ENCODE measurements at places on chromosomes 5 and 9. TPM values are rescaled to one million over a fixed set of nuclear protein-coding genes. Genes with fewer than 3 reads are reported as not detected.

Gene TBC1D2
- 60.8 TPM for total RNA-seq

Gene ERBIN
- total RNA-seq, result 101 TPM

Gene TBCA
- total RNA-seq, result 133 TPM

Gene C7
- 209 TPM for total RNA-seq

Gene MCIDAS
- total RNA-seq, result 2.7 TPM

Gene LCN15
- total RNA-seq, result not detected

Gene IFNB1
- total RNA-seq, result not detected

Gene LCP2
- total RNA-seq, result 21.7 TPM

Gene ANKRD18A
- 16.6 TPM for total RNA-seq

DNA sequence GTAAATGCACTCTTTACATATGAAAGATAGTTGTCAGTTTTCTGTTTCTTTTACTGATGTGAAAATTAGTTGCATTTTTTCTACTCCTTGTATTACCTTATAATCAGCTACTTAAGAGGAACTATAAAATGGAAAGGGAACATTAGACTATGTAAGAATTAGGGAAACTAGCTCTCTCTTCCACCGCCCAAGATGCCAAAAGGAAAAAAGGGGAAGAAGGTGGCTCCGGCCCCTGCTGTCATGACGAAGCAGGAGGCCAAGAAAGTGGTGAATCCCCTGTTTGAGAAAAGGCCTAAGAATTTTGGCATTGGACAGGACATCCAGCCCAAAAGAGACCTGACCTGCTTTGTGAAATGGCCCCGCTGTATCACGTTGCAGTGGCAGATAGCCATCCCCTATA is 15.2 kb upstream of the HOMER1 start:
- no peak for DNase-seq

- DNase-seq, result no peak
Observed at GRCh38 chr5:142235050-142235797, 89.6 kb downstream of the SPRY4 start.

DNA sequence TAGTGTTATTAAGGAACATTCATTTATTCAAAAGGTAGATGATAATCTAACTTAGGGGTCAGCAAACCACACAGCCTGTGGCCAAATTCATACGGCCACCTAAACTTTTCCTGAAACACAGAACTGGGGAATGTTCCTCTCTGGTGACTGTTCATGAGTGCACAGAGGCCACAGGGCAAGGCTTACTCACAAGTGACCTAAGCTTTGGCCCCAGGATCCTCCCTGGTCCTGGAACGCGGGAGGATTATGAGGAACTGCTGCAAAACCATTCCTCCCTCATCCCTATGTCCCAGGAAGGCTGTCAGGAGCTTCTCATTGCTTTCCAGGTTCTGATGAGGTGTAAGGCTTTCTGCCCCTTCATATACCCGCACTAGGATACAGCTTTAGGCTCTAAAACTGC is 397.6 kb downstream of the SEMA5A start:
- no peak for DNase-seq

- DNase-seq, result no peak
Observed at GRCh38 chr9:79166005-79166404, 405.8 kb upstream of the TLE4 start.

DNA sequence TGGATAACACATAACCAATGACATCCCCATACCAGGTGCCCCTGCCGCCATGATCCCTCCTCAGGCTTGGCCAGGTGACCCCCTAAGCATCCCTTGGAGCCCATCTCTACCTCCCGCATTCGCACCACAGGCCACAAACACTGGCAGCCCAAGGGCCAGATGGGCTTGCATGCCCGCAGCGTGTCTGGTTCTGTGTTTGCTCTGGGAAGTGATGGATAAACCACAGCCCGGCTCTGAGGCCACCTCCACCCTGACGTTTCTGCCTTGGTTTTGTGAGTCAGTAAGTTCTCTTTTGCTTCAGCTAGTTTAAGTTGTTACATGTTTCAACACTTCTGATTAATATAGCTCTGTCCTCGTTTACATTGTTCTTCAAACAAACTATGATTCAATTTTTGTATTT is 172.4 kb upstream of the PHYKPL start:
- no peak for DNase-seq

GRCh38 chr5:43609752-43610151 is 6.8 kb downstream of the NNT start:
- DNase-seq, result no peak

- no peak for DNase-seq
Observed at GRCh38 chr9:101383361-101383760, 1.4 kb downstream of the BAAT start.

DNA sequence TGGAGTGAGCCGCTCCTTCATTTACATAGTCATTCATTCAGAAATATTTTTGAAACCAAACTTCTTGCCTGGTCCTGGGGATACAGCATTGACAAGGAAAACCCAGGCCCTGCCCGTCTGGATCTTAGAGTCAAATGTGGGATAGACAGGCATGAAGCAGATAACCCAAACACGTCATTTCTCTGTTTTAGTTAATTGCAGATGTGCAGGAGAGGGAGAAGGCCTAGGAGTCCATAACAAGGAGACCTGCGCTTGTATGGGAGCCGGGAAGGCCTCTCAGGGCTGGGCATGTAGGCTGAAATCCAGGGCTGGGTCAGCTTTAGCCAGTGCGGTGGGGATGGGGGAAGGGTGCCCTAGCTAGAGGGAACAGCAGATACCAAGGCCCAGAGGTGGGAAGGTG is 43.3 kb downstream of the PRRX2 start:
- no peak for DNase-seq

DNA sequence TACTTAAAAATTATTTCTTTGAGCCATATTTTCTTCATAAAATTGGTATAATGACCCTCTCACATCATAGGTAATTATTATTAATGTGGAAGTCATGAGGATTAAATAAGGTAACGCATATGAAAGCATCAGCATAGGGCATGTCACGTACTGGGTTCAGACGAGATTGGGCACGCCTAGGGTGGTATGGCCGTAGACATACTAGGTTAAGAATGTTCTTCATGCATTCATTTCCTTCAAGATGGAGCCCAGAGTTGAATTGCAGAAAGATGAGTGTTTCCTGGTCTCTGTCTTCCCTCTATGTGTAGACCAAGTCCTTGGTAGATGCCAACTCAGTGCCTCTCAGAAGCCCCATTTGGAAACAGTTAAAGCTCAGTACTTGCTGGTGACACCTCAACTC is 174.1 kb upstream of the CLINT1 start:
- no peak for DNase-seq

DNA sequence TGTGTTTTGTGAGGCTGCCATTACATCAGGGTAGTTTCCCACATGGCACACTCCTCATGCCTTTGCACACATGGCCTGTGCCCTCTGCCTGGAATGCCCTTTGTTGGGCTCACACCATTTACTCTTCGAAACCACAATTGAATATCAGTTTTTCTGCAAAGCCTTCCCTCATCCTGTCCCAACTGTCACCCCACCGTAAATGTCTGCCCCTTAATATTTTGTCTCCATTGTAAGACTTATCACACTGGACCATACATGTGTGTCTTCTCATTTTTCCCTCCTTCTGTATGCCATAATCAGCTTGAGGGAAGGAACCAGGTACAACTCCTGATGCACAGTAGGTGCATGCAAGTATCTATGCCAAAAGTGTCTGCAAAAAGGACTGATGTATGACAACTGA is 62.7 kb upstream of the TMEM252 start:
- no peak for DNase-seq

GRCh38 chr9:101510459-101510858 is 23.2 kb upstream of the RNF20 start:
- no peak for DNase-seq

- DNase-seq, result no peak
Observed at GRCh38 chr9:78143281-78144007, 92.4 kb upstream of the CEP78 start.

DNA sequence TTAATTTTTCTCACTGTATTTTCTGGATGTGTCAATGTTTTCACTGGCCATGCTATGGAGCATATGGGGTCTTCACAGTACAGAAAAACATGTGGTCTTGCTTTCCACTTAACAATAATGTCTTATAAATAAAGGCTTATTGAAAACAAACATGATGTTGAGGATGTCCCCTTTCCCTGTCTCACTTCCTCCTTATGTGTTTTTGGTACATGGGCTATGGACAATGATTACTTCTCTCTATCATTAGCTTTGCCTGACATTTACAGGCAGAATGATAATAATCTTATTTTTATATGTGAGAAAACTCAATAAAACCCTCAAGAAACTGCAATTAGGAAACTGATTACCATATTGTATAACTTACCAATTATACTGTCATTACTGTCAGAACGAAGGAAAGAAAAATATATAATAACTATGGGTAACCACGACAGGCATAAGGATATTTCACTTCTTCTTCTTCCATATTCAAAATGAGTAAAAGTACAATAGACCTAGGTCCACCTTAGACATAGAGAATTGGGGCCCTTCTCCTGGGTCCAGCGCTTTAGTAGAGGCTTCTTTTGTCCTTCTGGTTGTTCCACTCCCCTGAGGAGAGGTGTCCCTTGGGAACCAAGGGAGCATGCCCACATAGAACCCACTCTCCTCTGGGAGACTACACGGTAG is 375.0 kb downstream of the MAN2A1 start:
- DNase-seq, result no peak

GRCh38 chr5:54146916-54147315 is 163.5 kb downstream of the ARL15 start:
- DNase-seq, result no peak

DNA sequence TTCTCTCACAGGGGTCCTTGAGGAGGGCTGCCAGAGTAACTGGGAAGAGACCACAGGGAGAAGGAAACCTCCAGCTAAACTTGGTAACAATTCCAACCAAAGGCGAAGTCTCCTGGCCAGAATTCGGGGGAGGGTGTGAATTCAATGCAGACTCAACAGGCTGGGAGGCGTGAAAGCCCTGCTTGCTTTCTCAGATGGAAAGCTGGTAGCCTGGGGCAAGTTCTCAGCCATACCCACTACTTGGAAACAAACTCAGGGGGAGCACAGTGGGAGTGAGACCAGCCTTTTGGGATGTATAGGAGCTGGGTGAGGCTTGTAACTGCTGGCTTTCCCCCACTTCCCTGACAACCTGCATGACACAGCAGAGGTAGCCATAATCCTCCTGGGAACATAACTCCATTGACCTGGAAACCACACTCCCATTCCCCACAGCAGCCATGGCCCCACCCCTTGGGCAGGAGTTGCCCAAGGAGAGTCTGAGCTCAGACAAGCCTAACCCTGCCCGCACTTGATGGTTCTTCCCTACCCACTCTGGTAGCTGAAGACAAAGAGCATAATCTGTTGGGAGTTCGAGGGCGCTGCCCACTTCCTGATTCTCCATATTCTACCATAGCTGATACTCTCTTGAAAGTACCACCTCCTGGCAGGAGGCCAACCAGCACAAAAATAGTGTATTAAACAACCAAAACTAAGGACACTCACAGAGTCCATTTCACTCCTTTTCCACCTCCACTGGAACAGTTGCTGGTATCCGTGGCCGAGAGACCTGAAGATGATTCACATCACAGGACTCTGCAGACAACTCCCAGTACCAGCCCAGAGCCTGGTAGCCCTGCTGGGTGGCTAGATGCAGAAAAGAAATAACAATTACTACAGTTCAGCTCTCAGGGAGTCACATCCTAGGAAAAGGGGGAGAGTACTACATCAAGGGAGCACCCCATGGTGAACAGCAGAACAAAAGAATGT is 123.8 kb downstream of the FAM170A start:
- DNase-seq, result no peak

DNA sequence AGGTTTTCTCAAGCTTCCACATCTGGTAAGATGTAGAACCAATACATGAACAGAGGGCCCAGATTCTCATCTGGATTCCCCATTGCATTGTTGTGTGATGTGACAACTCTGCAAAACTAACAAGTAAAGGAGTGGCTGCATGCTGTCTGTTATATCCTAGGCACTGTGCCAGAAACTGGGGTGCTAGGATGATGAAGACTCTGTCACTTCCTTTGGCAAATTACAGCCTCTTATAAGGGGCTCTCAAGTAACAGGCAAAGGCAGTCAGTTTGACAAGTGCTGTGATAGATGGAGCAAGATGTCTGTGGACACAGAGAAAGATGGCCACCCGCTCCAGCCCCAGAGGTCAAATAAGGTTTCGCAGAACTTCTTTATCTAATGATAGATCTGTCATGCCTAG is 115.7 kb downstream of the PAPPA start:
- DNase-seq, result no peak

DNA sequence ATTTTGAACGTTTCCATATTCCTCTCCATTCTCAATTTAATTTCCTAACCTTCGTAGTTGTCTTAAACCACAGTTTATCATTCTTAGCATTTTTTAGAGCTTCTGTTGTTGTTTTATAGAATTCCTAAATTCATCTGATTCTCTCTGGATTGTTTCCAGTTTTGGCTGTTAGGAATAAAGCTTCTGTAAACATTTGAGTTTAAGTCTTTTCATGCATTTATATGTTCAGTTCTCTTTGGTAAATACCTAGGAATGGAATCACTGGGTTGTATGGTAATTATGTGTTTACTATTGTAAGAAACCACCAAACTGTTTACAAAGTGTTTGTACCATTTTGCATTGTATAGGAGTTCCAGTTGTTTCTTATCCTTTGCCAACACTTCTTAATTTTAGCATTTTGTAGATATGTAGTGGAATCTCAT is 29.7 kb downstream of the GPR21 start:
- no peak for DNase-seq

GRCh38 chr5:15255576-15255975 is 244.4 kb upstream of the FBXL7 start:
- no peak for DNase-seq

GRCh38 chr5:76269932-76270610 is 133.0 kb upstream of the IQGAP2 start:
- no peak for DNase-seq

DNA sequence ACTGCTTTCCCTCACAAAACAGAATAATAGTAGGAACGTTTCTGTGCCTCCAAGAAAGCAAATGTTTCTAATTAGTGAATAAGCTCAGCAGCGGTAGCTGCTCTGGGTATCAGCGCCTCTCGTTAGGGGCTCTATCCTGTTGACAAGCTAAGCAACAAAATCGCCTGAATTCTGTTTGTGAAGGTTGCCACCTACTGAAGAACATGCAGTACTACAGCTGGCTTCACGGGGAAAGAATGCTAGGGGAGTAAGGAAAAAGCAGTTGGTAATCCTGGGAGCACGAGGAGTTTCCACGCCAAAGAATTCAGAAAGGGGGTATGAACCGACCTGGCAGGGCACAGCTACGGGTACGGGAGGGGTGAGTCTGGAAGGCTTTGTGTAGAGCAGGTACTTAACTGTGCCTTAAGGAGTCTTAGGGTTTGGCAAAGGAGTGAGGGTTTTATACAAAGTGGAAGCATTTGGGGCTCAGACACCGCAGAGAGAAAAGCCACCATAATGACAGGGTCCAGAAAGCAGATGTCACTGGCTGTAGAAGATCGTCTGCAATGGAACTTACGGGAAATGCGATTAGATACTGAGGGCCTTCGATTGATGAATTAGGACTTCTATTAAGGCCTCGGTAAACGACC is 171.7 kb downstream of the TTC39B start:
- DNase-seq, result peak; percentile 65

DNA sequence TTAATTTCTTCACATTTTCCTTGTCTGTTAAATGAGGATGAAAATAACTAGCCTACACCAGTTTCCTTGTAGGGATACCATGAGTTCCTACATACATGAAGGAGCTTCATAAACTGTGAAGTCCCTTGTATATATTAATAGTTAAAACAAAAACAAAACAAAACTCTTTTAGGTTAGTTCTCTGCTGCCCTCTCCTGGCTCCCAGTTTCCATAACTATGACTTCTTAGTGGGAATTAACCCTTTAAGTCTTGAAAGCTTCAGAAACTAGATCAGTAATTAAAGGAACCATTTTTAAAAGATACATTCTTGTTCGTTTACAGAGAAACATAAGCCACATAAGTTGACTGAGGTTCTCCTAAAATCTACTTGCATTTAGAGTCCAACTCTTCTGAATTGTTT is 500.0 kb upstream of the C9orf72 start:
- DNase-seq, result no peak

- DNase-seq, result no peak
Observed at GRCh38 chr9:126497660-126498275, 116.0 kb upstream of the LMX1B start.
